ENCODE measurements at places on chromosomes 7 and 10.
A peak's percentile ranks its signal among the peaks of the same experiment; 100 is the strongest.

DNA sequence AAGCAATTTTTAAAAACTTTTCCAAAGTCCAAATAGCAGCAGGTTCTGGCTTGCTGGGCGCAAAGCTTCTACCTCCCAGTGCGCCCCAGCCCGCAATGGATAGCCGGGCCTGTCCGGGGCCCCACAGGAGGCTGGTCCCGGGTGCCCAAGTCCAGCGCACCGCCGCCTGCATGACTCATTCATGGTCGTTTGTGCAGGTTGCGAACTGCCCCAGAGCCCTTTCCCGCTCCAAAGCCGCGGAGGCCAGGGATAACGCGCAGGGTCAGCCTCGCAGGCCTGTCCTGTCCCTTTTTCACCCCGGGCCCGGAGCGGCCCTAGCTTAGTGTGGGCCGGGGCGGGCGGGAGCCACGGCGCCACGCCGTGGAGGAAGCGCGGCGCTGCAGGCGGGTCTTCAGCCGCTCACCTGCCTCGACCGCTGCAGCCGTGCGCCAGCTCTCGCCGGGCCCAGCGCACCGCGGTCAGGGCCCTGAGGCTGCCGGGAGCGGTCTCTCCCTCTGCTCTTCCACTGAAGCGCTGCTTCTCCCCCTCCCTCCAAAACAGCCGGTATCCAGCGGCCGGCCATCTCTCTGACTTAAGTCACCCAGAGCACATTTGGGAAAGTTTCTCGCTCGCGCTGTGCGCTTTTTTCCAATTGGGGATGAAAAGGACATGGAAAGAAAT, 1.7 kb upstream of the EGR2 start:
- DNase-seq, result peak; percentile 88

GRCh38 chr7:64878684-64879083, 24.4 kb upstream of the ZNF273 start:
- no peak for DNase-seq

DNA sequence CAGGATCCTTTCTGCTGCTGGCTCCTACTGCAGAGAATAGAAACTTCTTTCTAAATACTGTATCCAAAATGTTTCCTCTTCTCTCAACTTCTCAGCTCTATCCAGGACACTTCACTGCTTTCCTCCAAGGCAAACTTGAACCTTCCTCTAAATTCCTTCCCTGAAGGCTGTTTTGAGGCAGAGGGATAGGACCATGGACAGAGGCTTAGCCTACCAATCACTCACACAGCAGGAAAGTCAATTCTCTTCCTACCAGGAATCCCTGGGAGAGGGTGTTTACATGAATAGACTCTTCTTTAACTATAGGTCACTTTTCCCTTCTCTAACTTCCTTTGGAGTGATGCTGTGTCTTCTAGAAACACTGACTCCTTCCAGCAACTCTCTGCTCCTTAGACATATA, 115.6 kb upstream of the MKLN1 start:
- DNase-seq, result no peak

DNA sequence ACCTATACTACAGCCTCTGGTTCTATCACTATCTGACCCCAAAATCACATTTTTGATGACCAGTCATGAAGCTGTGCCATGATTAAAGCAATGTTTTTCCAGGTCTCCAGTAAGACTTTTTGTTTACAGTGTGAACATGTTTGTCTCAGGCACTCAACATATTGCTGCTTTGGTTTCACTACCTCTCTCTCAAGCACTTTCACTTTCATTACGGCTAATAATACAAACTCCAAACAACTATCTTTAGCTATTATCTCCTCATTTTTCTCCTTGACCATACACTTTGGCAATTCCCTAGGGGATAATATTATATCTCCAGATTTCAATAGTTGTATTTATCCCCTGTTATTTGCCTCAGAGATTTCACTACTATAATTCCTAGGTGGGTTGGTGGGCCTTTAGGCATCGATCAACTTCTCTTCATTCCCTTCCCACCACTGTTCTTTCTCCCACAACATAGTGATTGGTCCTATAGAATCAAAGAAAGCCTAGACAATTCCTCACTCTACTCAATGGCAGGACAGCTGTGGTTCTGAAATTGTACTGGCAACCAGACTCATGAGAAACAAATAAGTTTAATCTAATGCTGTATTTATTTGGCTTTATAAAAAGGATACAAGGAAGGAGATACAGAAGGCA, 261.4 kb upstream of the ZWINT start:
- DNase-seq, result no peak

- no peak for DNase-seq
These were observed 48.1 kb downstream of the INSYN2A start for GRCh38 chr10:127148066-127148932.

- DNase-seq, result no peak
These were observed 217.3 kb upstream of the CCDC6 start for GRCh38 chr10:60123668-60124067.

DNA sequence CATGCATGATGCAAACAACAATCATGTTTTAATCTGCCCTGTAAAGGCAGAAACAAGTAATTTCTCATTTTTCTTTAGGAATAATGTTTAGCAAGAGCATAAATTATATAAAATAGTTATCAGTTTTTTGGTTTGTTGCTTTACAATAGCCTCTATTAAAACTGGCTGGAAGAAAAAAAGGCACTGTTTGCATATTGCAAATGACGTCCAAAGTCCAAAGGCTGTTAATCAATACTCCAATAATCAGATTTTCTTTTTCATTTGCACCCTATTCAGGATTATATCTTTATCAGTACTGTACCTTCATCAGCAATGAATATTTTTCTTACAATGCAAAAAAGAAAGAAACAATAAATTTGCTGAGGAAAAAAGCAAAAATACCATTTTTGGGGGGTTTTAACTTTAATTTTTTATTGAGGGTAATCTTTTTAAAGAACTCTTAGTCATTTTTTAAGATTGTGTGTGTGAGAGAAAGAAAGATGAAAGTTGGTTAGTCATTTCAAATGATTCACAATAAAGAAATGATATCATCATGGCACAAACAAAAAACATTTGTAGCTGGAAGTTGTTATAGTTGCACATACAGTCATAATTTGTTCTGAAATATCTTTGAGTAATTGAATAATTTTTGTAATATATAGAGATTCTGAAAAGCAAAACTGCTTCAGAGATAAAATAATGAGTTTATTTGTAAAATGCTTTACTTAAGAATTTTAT, 44.4 kb upstream of the AKR1C2 start:
- DNase-seq, result no peak

GRCh38 chr7:72444026-72444776, 32.1 kb upstream of the CALN1 start:
- no peak for DNase-seq

DNA sequence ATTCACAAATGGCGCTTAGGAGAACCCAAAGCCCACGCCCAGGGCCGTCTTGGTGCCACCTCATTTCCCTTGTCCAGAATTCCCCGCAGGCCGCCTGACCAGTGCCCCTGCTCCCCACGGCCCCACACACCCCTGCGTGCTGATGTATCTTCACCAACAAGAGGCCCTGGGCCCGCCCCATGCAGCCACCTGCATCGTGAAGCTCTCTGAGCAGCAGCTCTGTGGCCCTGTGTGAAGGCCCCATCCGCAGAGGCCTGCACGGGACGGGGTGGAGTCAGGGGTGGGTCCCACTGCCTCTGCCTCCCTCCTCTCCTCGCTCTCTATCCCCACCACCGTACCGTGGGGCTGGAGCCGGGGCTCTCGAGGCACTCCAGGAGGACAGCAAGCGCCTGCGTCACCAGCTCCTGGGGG, 14.7 kb downstream of the BRAT1 start:
- DNase-seq, result no peak

DNA sequence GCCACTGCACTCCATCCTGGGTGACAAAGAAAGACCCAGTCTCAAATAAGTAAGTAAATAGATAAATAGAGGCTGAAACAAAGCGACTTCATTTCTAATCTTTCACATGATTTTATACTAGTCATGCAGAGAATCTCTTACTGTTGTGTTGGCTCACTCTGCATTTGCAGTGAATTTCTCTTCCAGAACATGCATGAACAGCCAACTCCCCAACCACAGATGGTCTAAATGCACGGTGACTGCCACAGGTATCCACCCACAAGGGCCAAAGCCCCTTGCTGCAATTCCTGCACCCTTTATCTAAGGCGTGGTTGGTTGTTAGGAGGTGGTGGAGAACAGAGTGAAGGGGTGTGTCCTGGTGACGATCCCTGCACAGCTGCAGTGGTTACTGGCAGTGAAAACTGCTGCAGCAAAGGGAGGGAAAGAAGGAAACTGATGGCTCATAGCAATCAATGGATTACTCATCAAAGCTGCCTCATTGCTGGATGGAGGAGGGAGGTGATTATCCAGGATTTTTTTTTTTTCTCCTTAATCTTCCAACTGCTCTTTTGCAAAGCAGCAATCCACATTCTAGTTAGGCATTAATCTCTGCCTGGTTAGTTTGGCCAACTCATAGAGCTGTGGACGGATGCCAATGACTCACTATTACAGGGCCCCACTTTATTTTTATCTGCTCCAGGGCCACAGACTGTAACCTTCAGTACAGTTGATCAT, 50.6 kb downstream of the PRTFDC1 start:
- DNase-seq, result no peak

- no peak for DNase-seq
These were observed 20.8 kb upstream of the CACNA2D1 start for GRCh38 chr7:82464372-82464771.

Data from activated CD8-positive, alpha-beta memory T cell treated with anti-CD3 and anti-CD28 coated beads, Interleukin-2, amount 50 U/mL, for 48 hours (primary cell).